ENCODE measurements at places on chromosomes 7 and 10. TPM values are rescaled to one million over a fixed set of nuclear protein-coding genes. Genes with fewer than 3 reads are reported as not detected.

DNA sequence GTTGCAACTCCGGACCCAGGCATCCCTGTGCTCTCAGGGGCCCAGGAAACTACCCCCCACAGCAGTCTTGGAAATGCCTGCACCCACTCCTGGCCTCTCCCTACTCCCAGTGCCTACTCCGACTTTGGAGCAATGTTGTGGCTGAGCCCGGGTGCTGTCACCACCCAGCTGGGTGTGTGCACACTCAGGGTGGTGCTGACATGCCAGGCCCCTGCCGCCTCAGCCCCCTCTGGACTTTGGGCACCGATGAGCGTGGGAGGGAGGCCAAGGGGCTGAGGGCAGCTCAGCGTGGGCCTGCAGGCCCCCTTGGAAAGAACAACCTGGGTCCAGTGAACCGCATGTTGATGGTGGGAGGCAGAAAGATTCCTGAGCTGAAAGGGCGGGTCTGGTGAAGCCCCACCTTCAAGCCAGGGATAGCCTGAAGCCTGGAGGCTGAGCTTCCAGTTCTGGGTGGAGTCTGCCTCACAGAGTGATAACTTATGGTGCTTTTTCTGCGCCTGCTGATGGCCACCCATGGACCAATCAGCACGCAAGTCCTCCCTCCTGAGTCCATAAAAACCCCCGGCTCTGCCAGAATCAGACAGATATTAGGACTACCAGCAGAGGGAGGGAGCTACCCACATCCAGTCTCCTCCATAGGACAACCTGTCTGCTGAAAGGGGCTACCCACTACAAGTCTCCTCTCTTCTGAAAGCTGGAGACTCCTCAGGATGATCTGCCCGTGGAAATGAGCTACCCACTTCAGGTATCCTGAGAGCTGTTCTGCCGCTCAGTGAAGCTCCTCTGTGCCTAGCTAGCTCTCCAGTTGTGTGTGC, 380.4 kb upstream of the SORCS1 start:
- H3K27ac ChIP-seq, result no peak overlapping the region
- H3K36me3 ChIP-seq, result no peaks in the 10 kb centered on the region
- H3K27me3 ChIP-seq, result no peaks in the 10 kb centered on the region
- H3K4me1 ChIP-seq, result no peaks in the 10 kb centered on the region

The ABHD11 gene
- 19.4 TPM for polyA plus RNA-seq

DNA sequence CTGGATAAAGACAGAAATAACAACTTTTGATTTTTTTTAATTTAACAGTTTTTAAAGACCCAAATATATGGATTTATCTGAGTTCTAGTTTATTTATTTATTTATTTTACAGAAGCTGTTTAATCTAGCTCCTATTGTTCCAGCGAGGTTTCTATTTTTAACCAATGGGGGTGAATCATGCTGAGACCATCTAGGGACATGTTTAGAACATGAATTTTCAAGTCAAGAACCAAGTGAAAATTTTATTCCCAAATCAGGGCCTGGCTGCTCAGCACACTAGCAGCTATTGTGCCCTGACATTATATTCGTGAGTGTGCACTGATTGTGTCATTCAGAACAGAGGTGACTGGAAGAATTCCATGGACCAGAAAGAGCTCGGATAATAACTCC, 24.6 kb upstream of the MPP7 start:
- DNase-seq, result no peak
- no peak overlapping the region for H3K4me3 ChIP-seq
- no peaks in the 10 kb centered on the region for H3K27me3 ChIP-seq
- H3K4me1 ChIP-seq, result peaks cover 48% of the 10 kb centered on the region

The CH25H gene
- polyA plus RNA-seq, result not detected

DNA sequence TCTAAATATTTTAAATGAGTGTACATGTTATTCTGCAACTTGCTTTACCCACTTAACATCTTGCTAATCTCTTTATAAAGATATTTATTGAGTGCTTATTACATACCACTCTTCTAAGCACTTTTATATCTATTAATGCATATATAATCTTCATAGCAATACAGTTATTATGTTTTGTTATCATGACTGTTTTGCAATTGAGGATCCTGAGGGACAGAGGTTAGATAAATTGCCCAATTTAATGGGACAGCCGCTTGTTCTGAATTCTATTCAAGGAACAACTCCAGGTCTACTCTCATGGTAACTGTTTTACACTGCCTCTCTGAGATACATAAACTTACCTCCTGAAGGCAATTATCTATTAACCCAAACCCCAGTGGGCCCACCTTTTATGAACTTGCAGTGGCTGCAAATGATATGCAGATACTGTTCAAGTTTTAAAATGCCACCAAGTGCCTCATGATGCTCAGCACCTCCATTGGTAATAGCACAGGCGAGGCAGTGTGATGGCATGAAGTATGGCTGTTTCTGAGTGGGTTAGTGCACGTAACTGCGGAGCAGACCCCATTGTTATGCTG, 60.5 kb downstream of the PON1 start:
- no peaks in the 10 kb centered on the region for H3K4me1 ChIP-seq
- no peaks in the 10 kb centered on the region for H3K27me3 ChIP-seq
- no peak for DNase-seq
- H3K36me3 ChIP-seq, result no peaks in the 10 kb centered on the region
- no peak overlapping the region for H3K4me3 ChIP-seq

The NKX2-3 gene
- polyA plus RNA-seq, result not detected

DNA sequence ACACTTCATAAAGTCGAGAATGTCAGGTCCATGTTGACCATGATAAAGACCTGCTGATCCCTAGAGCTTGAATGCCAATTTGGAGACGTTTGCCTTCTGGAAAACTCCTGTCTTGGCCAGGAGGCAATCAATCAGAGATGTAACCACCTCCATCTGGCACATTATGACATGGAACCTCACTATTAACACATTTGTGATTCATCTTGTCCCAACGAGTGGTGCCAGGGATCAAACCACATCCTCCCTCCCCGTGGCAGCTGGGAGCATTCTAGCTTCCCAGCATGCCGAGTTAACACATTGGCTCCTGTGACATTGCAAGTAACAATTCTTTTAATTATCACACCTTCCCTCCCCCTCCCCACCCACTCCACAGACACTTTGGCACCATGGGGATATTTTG, 84.0 kb upstream of the PPP1R17 start:
- DNase-seq, result no peak
- H3K4me3 ChIP-seq, result no peak overlapping the region
- no peaks in the 10 kb centered on the region for H3K36me3 ChIP-seq

DNA sequence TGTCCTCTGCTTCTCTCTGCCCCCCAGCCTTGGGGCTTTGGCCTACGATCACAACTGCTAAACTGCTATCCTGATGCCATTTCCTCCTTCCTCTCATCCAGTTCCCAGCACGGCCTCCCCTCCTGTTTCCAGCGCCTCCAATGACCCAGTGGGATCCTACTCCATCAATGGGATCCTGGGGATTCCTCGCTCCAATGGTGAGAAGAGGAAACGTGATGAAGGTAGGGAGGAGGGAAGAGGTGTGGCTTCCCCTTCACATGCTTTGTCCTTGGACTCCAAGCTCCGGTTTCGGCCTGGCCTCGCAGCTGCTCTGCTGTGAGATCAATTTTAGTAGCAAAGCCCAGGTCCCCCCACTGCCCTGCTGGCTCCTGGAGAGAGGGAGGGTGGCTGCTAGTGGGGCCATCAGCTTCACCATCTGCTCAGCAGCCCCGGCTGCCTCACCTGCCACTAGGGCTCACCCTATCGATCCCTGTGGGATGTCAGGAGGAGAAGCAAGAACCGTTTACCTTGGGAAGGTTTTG, 35.8 kb downstream of the PAX2 start:
- peaks cover 1% of the 10 kb centered on the region for H3K27me3 ChIP-seq
- no peaks in the 10 kb centered on the region for H3K36me3 ChIP-seq
- no peak for DNase-seq
- no peak overlapping the region for H3K4me3 ChIP-seq

The DMBT1 gene
- not detected for polyA plus RNA-seq

DNA sequence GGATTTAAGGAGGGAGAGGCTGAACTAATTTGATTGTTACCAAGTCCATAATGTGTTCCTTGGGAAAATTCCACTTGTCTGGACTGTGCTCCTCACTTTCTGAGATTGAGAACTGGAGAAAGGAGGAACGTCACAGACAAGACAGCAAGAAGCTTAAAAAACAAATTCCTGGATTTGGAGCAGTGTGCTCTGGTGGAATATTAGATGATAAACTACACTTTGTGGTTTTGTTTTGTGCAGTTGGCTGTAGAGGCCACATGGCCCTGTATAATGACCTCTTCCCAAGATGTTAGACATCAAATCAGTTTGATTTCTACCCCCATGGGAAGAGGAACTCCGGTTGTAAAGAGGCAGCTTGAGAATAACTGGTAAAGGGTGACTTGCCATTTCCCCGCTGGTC, 421.3 kb upstream of the GALNT17 start:
- H3K36me3 ChIP-seq, result peaks cover 12% of the 10 kb centered on the region
- peaks cover 93% of the 10 kb centered on the region for H3K4me1 ChIP-seq
- H3K27ac ChIP-seq, result peak overlapping the region; percentile 37
- no peaks in the 10 kb centered on the region for H3K27me3 ChIP-seq

GRCh38 chr10:132696728-132697577, 89.0 kb downstream of the NKX6-2 start:
- H3K4me1 ChIP-seq, result peaks cover 23% of the 10 kb centered on the region
- no peaks in the 10 kb centered on the region for H3K27me3 ChIP-seq

- H3K27me3 ChIP-seq, result no peaks in the 10 kb centered on the region
- no peaks in the 10 kb centered on the region for H3K36me3 ChIP-seq
- H3K4me1 ChIP-seq, result peaks cover 21% of the 10 kb centered on the region
- H3K27ac ChIP-seq, result no peak overlapping the region
Measured at GRCh38 chr10:25059990-25060389, 43.6 kb downstream of the THNSL1 start.

DNA sequence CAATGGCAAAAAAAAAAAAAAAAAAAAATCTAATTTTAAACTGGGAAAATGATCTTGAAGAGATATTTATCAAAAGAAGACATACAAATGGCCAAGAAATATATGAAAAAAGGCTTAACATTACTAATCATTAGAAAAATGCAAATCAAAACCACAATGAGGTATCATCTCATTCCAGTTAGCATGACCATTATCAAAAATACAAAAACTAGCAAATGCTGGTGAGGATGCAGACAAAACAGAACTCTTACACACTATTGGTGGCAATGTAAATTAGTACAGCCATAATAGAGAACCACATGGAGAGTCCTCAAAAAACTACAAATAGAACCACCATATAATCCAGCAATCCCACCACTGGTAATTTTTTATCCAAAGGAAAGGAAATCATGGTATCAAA, 489.6 kb downstream of the TNS3 start:
- no peak overlapping the region for H3K4me3 ChIP-seq
- H3K27ac ChIP-seq, result no peak overlapping the region
- H3K4me1 ChIP-seq, result no peaks in the 10 kb centered on the region
- no peaks in the 10 kb centered on the region for H3K27me3 ChIP-seq

DNA sequence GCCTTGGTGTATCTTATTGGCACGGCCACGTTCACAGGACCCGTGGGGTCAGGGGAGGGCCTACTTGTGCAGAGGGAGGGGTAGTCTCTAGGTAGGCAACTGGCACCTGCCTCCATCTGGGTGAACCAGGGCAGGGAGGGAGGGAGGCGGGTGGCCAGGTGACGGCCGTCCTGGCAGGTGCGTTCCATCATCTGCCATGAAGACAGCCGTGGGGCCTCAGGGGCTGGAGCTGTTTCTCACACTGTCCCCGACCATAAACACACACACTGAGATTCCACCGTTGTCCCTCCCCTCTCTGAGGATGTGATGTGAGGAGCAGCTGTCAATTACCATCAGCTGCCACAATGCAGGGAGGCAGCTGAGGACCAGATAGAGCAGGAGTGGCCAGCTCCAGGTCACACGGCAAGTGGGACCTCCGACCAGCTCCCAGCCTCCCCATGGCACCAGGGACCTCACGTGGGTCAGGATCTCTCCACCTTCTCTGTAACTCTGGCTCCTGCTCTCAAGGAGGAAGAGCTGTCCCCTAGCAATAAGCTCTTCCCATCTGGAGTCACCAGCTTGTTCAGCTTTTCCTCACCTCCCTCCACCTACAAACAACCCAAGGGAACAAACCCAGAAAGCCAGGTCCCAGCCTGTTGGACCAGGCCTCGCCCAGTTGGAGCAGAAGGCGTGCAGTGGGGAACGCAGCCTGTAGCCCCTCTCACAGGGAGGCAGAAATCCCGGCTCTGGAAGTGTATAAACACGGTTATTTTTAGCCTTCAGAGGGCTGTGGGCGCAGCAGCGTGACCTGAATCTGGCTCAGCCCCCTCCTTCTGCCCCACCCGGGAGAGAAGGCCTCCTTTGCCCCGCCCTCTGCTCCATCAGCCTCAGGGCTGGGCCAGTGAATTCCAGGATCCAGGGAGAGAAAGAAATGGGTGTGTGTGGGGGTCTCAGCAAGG, 33.1 kb downstream of the ZMIZ1 start:
- H3K36me3 ChIP-seq, result no peaks in the 10 kb centered on the region
- peaks cover 83% of the 10 kb centered on the region for H3K4me1 ChIP-seq
- peaks cover 4% of the 10 kb centered on the region for H3K27me3 ChIP-seq
- H3K27ac ChIP-seq, result no peak overlapping the region
- no peak overlapping the region for H3K4me3 ChIP-seq

GRCh38 chr10:126171555-126171954, 216.7 kb downstream of the ADAM12 start:
- peaks cover 5% of the 10 kb centered on the region for H3K27me3 ChIP-seq
- H3K4me3 ChIP-seq, result no peak overlapping the region
- DNase-seq, result no peak

DNA sequence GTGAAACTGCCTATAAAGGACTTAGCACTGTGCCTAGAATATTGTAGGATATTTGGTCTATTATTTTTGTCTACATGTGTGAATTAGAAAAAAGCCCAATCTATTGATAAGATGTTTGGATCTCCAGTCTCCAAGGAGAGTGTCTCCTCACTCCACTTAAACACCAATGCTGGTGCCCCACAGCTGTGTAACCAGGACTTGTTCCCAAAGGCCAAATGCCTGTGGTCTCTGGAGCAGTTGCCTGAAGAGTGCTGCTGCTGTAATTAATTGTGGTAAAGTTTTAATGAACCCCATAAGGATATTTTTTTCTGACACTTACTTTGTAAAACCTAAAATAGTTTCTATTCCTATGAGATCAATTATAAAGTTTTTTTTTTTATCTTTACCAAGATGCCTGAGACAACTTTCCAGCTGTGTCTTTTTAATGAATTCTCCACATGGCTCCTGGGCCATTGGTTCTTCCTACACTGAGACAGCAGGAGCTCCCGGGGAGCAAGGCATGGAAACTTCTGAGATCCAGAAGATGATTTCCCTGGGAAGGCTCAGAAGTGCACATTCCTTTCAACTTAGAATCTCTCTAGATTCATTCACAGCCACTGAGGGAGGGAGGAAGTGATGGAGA, 11.2 kb upstream of the OR2A5 start:
- H3K36me3 ChIP-seq, result no peaks in the 10 kb centered on the region
- no peak overlapping the region for H3K4me3 ChIP-seq
- peaks cover 4% of the 10 kb centered on the region for H3K27me3 ChIP-seq
- no peaks in the 10 kb centered on the region for H3K4me1 ChIP-seq
- no peak for DNase-seq
- no peak overlapping the region for H3K27ac ChIP-seq

GRCh38 chr10:103123282-103124024, 69.6 kb downstream of the NT5C2 start:
- peaks cover 2% of the 10 kb centered on the region for H3K27me3 ChIP-seq
- H3K4me1 ChIP-seq, result peaks cover 45% of the 10 kb centered on the region
- no peak overlapping the region for H3K4me3 ChIP-seq
- H3K36me3 ChIP-seq, result no peaks in the 10 kb centered on the region
- no peak overlapping the region for H3K27ac ChIP-seq

The SHTN1 gene
- polyA plus RNA-seq, result 0.28 TPM

Data from immature natural killer cell (primary cell).